Mucosa of gallbladder (tissue), 1 donor: ENCODE measurements at places on chromosomes 12 and 14. TPM values are rescaled to one million over a fixed set of nuclear protein-coding genes. Genes with fewer than 3 reads are reported as not detected.

Gene FSCB
- not detected for total RNA-seq

GRCh38 chr12:120252071-120252906 lies 13.2 kb downstream of the PXN start:
- no peak for DNase-seq

DNA sequence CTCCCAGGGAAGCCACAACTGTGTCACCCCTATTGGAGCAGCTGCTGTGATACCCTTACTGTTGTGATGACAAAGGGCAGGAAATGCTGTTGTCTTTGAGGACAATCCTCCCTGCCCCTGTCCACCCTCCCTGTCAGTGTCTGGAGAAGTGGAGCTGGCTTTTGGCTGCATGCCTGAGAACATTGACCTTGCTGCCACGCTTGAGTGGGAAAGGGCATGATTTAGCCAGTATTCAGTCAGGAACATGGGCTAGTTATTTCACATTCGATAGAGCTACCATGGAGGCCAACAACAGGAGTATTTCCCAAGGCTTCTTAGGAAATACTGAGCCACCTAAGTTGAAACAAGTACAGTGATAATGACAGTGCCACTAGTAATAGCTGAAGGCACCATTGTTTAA lies 59.4 kb downstream of the MYRFL start:
- no peak for DNase-seq

GRCh38 chr14:94374749-94375260 lies 13.6 kb downstream of the SERPINA1 start:
- DNase-seq: no peak

- no peak for DNase-seq
Measured at GRCh38 chr12:63900922-63901793, 56.7 kb downstream of the SRGAP1 start.

GRCh38 chr12:55073043-55074022 lies 52.9 kb upstream of the OR9K2 start:
- DNase-seq: peak; percentile 71

GRCh38 chr12:45975506-45975905 lies 14.9 kb downstream of the SCAF11 start:
- no peak for DNase-seq

GRCh38 chr14:90781876-90782275 lies 34.4 kb downstream of the TTC7B start:
- DNase-seq: no peak

- DNase-seq: no peak
Measured at GRCh38 chr12:21571046-21571445, 33.6 kb downstream of the GYS2 start.

DNA sequence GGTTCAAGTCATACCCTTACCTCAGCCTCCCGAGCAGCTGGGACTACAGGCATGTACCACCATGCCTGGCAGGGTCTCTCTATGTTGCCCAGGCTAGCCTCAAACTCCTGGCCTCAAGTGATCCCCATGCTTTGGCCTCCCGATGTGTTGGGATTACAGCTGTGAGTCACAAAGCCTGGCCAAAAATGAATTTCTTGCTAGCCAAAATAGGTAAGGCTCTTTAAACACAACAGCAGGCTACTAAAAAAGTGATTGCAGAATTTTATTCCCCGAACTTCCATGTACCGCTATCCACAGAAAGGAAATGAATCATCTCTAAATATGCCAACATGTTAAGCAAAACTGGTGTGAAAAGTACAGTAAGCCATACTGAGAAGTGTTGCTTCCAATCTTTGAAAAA lies 50.6 kb downstream of the WDHD1 start:
- no peak for DNase-seq

DNA sequence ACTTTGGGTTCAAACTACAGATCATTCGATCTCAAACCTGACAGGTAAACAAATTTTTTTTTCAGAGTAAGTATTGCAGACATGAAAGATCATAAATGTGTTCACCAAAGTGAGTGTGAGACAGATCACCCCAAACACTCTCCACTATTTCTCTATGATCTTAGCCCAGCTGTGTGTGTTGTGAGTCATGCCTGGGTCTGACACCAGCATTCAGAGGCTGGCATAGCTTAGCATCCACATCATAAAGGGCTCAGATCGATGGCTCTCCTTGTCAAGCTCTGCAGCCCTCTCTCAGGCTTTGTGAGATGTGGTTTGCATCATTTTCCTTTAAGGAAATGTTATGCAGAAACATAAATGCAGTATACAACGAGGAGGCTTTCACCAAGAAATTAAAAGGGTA lies 164.9 kb downstream of the ETV6 start:
- no peak for DNase-seq
